ENCODE measurements at places on chromosomes 5 and 9.

- no peak for DNase-seq
Observed at GRCh38 chr9:131180454-131180853, 55.1 kb downstream of the NUP214 start.

- DNase-seq = no peak
Observed at GRCh38 chr5:110359221-110359620, 367.2 kb downstream of the TMEM232 start.

DNA sequence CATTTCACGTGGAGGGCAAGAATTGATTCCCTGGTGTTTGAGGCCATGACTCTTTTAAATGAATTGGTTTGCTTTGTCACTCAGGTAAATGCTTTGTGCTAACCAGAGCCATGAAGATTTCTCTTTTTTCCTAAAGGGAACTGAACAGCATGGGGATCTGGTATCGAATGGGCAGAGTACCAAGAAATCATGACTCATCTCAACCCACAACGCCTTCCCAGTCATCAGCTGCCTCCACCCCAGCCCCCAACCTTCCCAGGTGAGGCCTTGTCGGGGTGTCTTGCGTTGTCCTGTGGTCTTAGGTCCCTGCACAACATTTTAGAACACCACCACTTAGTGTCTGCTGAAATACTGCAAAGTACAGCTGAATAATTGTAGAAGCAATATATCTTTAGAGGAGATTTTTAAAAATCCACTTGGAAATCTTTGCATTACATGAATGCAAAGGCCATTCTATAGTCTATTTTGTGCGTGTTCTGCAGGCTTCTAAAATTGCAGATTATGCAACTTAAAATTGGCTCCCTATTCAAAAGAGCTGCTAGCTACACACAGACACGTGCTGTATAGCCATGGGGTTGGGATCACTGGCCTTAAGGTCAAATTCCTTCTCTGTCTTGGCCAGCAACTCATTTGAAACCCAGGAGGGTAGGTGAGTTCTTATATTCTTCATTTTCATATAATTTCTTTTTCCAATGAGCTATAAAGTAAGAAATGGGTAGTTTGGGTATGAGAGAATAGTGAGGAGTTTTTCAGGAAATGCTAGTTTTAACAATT, 69.0 kb downstream of the MVB12B start:
- peak; percentile 45 for DNase-seq

DNA sequence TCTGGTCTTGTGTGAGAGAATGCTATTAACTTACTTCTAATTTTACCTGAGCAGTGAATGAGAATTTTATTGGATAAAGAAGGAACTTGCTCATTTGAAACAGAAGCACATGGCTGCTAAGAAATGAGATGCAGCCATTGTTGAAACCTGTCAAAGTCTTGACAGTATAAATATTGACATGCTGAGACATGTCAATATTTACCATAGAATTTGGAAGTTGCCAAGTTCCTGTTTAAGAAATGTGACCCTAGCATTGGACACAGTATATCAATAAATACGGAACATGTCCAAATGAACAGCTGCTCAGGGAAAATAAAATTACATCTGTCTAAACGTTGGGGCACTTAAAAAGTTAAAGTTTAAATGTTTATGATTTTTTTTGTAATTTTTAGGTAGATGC, 7.8 kb downstream of the XRCC4 start:
- no peak for DNase-seq

GRCh38 chr9:17578911-17579793, at the start of gene SH3GL2:
Gene SH3GL2, plus strand, starts transcription at chr9:17579066.
- peak; percentile 63 for DNase-seq

DNA sequence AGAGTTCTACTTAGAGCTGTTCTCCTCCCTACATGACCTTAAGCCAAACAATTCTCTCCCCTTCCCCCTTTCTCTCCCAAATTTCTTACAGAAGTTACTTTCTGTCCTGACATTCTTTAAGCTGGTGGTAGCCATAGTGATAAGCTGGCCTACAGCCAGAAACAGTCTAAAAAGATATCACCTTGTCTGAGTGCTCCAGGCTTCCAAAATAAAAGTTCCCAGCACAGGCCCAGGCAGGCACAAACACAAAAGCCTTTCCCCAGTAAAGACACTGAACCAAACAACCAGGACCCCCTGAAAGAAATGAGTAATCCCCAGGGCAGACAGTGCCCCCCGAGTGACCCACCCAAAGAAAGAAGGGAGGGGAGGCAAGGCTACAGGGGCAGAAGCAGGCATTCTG, 19.2 kb downstream of the SIL1 start:
- no peak for DNase-seq

GRCh38 chr9:91116711-91117110, 245.0 kb downstream of the AUH start:
- DNase-seq = no peak

DNA sequence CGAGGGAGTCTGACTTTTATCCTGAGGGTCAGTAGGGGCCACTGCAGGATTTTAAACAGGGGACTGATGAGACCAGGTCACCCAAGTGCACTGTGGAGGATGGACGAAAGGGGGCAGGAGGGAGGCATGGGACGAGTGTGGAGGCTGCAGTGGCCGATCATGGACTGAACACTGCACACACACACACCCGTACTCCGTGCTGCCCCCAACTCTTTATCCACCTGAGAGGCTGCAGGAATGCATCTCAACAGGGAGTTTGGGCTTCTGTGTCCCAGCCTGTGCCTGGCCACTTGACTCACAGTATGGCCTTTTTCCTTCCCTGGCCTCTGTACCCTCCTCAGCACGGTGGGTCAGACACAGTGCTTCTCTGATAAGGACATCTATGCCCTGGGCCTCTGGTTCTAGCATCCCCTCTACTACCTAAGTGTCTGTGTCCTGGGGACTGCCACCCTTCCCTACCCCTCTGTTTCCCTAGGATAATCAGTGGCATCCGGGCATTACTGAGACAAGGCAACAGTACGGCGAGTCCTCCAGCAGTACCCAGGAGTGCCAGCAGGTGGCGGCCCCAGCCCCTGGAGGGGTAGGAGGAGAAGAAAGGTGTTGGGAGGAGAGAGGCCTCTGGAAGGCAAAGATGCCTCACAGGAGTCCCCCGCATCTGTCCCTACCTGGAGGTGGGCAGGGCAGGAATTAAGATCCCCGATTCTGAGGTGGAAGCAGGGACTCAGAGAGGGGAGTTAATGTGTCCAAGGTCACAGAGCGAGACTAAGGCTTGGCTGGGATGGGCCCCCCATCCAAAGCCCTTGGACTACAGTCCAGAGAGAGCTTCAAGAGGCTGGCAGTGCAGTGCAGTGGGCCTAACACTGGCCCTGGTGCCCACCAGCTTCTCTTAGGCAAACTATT, 5.1 kb upstream of the CDX1 start:
- peak; percentile 76 for DNase-seq

- no peak for DNase-seq
Observed at GRCh38 chr9:106075960-106076327, 381.6 kb downstream of the TMEM38B start.

DNA sequence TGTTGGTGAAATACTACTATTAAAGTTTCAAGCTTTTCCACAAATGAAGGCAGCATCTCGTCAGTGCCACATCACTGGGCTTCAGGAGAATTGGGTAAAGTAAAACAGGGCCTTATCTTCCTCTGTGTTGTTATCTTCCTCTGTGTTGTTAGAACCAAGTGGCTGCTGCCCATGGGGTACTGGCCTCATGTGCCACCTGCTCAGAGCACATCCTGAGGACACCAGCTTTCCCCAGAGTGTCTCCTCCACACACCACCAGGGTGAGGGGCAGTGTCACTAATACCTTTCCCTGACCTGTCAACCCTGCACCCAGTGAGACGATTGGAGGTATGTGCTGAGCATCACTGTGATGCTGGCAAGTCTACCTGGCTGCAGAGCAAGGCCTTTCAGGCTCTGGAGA, 499.9 kb downstream of the SEMA5A start:
- DNase-seq = no peak

- DNase-seq = no peak
Observed at GRCh38 chr9:99392986-99393385, 170.9 kb downstream of the SEC61B start.

Data from Ammon's horn (tissue), 1 donor.